Stimulated activated naive CD4-positive, alpha-beta T cell treated with Interleukin-2 at 50 U/mL for 16 hours (primary cell): ENCODE measurements at places on chromosomes 5 and 9.

- no peak for DNase-seq
Observed at GRCh38 chr5:14250084-14250695, 107.0 kb downstream of the TRIO start.

DNA sequence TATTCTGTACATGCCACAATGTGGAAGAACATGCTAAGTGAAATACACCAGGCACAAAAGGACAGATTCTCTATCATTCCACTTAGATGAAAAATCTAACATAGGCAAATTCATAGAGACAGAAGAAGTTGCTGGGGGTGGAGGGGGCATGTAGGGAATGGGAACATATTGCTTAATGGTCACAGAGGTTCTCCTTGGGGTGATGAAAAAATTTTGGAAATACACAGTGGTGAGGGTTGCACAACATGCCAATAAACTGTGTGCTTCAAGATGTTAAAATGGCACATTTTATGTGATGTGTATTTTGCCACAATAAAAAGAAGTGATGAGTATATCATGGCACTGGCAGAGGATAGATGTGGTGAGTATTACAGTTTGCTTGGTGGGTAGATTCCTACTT lies 111.9 kb downstream of the SUSD1 start:
- DNase-seq, result no peak

DNA sequence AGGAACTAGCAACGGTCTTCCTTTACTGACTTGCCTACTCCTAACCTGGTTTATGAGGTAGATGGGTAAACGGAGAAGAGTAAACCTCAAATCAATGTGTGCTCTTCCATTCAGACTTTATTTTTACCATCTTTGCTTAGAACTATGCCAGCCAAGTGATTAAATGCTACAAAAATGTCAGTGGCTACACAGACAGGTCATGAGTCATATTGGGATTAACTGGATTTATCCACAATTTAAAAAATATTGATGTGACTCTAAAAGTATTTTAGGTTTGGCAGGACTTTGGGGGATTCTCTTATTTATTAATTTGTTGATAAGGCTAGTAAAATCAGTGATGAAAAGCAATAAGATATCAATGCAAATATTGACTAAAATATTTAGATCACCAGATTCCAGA lies 275.0 kb downstream of the PLK2 start:
- DNase-seq, result no peak

DNA sequence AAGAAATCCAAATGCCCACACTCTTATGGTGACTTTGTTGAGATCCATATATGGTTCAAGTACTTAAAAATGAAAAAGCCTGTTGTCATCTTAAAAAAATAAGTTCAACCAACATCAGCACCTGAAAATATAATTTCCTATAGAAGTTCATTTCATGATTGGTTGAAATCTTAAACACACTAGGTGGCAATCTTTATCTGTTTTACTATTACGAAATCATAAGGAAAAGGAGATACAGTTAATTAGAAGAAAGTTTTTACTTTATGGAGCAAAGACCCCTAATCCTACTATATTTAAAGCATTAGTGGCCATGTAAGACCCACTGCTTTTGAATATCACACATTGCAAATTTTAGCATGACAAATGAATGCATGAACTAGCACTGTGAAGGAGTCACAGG lies 616.0 kb downstream of the RAB3C start:
- DNase-seq, result no peak

DNA sequence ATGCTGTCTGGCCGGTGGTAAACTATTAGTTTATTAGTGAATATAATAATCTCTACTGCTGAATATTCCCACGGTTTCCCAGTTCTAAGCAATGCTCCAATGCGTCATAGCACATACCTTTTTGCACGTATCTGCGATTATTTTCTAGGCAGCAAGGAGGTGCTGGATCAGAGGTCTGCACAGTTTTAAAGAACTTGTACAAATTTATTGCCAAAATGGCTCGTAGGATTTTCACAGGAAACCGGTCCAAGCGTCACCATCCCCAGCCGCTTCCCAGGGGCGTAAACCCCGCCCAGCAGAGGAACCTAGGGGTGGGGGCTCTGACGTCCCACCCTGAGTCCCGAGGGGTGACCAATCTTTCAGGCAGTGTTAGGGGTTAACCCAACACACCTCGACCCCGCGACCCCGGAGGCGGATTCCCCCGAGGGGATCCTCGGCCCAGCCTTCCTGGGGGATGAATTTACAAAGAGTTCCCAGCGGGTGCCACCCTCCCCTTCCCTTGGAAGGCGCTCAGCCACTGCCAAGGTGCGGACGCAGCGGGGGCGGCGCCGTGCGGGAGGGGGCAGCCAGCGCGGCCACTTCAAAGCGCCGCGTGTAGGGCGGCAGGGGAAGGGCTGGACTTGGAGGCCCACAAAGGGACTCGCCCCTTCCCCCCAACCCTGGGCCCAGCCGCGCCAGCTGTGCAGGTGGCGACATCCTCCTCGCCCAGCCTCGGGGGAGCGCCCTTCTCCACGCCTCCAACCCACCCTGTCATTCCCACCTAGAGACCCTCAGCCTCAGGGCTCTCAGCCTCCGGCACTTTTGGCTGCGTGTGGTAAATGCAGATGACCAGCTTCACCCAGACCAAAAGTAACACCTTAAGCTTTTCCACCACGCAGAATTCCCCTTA lies 43.5 kb upstream of the TCF7 start:
- peak; percentile 55 for DNase-seq
